Naive thymus-derived CD8-positive, alpha-beta T cell (primary cell): ENCODE measurements at places on chromosomes 3 and 15. TPM values are rescaled to one million over a fixed set of nuclear protein-coding genes. Genes with fewer than 3 reads are reported as not detected.

Gene SPCS1
- 89.9 TPM for total RNA-seq

Gene ARGFX
- not detected for total RNA-seq

Gene CMTM8
- 2.2 TPM for total RNA-seq

Gene ALPK3
- 0.11 TPM for total RNA-seq

Gene CHRD
- total RNA-seq = not detected

Gene AMOTL2
- not detected for total RNA-seq
